ENCODE measurements at places on chromosomes 5 and 9.

DNA sequence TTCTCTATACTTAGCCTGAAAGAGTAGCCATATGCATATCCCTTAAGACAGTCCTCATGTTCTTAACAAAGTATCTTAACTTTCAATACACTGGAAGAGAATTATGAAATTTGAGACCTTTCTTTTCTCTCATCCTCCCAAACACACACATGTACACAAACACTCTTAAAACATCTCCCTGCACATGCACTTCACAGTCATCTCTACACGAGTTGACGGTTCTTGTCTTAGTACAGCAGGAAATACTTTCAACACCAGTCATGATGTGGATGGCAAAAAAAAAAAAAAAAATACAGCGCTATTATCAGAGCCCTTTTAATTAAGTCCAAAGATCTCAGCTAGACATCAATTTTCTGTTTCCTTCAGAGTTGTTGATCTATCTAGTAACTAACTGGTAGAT lies 43.6 kb upstream of the PCSK1 start:
- DNase-seq, result no peak

DNA sequence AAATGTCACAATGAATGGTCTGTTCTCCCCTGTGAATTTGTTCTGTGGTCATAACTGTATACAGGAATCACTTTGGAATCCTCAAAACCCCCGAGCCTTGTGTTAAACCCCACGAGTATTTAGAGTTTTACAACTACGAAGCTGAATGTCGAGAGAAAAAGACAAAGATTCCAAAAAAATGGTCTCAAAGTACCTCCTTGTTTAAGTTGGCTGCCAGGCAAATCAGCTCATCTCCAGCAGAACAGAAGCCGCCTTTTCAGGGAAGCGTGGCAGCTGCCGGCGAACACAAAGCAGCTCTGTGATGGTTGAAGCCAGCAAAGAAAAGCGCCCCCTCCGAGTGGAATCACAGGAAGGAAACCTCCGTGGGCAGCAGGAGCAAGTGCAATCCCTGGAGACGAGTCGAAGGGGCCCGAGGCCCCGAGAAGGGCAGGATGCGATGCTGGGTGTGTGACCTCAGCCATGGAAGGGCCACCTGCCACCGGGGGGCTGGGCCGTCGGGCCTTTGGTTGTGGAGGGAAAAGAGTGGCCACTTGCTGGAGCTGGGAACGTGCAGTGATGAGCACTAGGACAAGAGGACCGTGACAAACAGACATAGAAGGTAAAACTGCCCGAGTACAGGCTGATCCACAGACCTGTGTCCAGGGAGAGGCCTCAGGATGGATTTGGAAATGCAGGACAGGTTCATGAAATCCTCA lies 706.4 kb downstream of the SEMA5A start:
- DNase-seq, result no peak

DNA sequence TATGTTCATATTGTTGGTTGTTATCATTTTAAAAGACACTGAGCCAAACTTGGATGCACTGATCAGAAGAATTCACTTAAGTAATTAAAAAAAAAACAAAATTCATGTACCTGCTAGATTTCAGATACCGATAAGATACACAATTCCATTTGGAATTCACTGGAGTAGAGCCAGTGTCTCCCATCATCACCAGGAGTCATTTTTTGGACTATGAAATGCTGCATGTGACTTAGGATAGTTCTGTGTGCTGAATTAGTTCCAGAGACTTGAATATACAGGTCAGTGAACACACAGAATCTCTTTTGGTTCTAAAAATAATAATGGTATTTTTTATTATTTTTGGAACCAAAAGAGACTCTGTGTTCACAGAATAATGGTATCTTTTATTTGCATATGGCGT lies 482.6 kb upstream of the PIK3R1 start:
- no peak for DNase-seq

GRCh38 chr5:66710557-66711088 lies 114.4 kb downstream of the MAST4 start:
- no peak for DNase-seq

DNA sequence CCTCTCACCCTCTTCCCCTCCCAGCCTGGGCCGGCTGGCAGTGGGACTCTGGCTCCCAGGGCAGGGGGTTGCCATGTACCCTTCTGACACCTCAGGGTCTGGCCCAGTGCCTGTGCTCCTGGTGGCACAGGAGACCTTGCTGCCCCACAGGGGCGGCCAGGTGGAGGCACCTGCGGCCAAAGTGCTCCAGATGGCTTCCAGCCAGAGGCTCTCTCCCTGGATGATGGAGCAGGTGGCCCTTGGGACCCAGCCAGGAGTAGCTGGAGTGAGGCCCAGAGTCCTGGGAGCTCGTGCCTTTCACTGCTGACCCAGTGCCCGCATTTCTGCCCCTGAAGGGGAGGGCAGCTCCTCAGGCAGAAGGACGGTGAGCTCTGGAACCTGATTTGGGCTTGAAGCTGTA lies 87.3 kb downstream of the NTNG2 start:
- DNase-seq, result no peak

DNA sequence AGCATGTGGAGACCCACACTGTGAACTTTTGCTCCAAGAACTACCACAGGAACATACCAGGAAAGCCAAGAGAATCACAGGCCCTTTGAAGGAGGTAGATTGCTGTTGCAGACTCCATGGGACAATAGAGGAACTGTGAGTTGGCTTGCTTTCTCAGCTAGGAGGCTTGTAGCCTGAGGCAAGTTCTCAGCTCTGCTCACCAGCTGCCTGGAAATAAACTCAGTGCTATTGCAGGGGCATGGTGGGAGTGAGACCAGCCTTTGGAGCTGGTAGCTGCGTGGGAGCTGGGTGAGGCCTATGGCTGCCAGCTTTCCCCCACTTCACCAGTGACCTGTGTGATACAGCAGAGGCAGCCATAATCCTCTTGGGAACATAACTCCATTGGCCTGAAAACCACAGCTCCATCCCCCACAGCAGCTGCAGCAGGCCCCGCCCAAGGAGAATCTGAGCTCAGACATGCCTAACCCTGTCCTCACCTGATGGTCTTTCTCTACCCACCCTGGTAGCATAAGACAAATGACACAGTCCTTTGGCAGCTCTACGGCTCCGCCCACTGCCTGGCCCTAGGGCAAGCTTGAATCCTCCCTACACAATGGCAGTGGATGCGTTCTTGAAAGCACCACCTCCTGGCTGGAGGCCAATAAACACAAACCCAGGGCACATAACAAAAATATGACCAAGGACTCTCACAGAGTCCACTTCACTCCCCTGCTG lies 389.5 kb downstream of the KIF4B start:
- no peak for DNase-seq

GRCh38 chr9:35054871-35055644 lies 17.4 kb downstream of the VCP start:
- DNase-seq, result no peak

GRCh38 chr5:7756453-7756852 lies 94.5 kb downstream of the CFAP90 start:
- no peak for DNase-seq

DNA sequence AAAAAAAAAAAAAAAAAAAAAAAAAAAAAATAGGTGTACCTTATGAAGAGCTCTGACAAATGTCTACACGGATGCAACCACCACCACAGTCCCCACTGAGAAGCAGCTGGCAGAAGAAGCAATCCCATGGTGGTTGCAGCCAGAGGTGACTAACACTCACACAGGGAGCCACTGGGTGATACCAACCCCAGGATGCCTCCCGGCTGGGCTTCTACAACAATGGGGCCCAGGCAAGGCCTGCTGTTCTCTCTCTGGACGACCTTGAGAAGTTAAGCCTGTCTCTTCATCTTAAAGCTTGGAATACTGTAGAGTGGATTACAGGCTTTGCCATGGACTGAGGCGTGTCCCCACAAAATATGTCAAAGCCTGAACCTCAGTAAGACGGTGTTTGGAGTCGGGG lies 104.1 kb downstream of the ROR2 start:
- no peak for DNase-seq

DNA sequence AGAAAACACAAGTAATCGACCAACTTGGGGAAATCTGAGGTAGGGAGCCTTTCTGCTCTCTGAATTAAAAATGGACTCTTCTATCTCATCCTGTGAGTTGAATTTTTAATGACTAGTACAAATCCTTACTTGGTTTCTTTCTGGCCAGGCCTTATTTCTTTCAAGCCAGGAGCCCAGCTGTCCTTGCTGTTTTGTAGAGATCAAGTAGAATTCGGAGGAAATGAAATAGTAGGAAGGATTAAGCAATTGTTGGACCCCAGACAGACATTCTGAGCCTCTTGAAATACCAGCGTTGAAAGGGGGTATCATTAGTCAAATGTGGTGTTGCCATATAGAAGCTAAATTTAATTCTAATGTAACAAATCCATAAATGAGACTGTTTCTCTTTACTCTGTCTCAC lies 53.7 kb upstream of the SMIM15 start:
- DNase-seq, result no peak

DNA sequence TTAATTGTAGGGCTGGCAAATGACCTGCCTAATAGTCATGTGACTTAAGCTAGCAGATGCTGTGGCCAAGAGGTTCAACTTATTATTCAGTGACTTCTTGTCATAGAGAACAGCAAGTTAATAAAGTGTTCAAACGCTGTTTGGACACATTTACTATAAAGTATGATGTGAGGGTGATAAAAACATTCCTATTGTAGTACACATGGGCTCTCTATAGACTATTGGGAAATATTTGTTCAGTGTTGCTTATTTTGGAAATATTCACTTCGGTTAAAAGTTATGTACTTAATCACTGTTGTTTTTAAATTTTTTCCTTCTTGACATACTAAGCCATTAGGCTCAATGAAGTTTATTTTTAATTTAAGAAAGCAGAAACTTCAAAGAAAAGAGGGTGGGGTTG lies 345.0 kb downstream of the NNT start:
- DNase-seq, result no peak

DNA sequence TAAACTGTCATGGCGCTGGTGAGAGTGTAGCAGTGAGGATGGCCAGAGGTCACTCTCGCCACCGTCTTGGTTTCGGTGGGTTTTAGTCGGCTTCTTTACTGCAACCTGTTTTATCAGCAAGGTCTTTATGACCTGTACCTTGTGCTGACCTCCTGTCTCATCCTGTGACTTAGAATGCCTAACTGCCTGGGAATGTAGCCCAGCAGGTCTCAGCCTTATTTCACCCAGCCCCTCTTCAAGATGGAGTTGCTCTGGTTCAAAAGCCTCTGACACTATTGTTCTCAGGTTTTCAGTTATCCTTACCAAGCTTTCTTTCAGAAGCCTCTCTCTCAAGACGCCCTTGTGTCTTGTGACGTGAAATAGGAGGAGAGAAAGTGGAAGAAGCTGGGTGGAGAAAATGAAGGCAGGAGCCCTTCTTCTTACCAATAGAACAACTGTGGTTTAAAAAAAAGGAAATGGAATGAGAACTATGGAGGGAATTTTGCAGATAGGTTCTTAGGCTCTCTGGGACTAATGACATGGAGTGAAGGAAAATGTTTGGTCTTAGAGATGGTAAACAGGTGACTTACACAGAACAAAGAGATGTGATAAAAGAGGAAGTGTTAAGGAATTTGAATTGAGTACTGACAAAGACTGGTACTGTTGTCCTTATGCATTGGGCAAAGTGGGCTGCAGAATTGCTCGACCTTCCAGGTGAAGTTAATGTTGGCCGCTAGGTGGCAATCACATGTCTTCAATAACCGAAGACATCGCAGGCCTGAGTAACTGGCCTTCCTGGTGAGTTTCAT lies 133.3 kb upstream of the RAI14 start:
- DNase-seq, result no peak

DNA sequence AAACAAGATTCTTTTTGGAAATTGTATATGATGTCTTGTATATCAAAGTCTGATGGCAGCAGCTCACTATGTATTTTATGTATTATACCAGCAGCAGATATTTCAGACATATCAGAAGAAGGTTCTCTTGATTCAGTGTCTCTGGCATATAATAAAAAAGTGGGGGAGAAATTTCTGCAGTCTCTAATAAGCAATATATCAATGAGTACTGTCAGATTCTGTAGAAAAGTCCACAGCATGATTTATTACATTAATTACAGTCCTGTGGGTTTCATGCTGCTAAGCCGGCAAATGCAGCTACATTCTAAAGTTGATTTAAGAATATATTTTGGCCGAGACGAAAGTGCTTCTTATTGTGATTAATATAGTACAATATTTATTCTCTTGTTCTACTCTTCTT lies 113.1 kb downstream of the KIAA1958 start:
- DNase-seq, result no peak

DNA sequence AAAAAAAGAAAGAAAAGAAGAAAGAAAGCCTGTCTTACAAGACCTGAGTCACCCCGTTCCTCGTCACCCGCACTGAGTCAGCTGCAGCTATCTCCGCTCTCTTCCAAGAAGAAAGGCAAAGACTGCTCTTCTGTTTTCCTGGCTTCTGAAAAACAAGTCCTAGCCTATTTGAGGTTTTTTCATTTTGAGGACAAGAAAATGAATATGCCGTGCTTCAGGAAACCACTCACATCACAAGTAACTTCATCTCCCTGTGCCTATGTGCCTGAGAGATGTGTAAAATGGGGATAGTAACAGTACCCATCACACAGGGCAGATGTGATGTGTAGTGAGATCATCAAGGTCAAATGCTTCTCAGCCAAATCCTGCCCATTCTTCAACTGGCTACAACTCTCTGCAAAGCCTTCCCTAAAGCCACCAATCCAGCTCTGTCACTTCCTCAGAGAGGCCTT lies 78.4 kb downstream of the GLDC start:
- no peak for DNase-seq

DNA sequence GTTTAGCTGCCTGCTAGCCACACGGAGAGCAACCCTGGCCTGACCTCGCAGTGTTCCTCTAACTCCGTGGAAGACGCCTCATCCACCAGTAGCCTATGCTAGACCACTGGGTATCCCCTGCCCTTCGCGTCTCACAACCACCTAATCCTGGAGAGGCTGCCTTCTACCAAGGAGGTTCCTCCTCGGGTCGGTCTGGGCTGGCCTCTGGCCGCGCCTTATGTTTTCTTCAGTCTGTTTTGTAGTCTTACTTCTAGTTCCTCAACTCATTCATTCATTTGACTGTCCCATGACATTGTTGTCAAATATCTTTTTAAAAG lies 1.6 kb upstream of the TPM2 start:
- DNase-seq, result no peak

DNA sequence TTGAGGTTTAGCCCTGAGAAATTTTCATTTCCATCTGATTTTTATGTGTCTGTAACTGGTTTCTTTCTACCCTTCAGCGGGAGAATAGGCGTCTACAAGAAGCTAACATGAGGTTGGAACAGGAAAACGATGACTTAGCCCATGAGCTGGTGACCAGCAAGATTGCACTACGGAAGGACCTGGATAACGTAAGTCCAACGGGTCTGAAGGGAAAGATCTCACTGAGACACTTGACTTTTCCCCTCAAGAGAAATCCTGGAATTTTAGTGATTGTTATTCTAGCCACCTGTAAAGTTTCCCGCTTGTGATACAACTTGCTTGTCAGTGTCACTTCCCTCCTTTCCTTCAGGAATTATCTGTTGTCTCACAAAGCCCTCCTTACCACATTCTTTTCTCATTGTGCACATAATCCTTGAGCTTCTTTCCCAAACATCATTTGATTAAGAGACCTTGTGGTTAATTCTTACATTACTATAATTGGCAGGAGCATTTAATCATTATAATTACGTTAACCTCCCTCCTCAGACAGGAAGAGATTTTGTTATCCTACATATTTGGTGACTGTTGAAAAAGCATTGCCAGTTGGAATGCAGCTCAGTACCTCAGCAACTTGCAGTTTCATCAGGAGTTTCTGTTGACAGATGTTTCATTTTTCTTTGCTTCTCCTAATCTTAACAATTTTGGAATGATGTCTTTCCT lies 56.9 kb downstream of the GPR21 start:
- no peak for DNase-seq
